ENCODE measurements at places on chromosomes 4 and X. TPM values are rescaled to one million over a fixed set of nuclear protein-coding genes. Genes with fewer than 3 reads are reported as not detected.

The GIMD1 gene
- total RNA-seq: not detected

- no peak for DNase-seq
Observed at GRCh38 chr4:54695337-54695736, 37.6 kb downstream of the KIT start.

The GPC4 gene
- 0.51 TPM for total RNA-seq

The HPGD gene
- not detected for total RNA-seq

- no peak for DNase-seq
Observed at GRCh38 chr4:108314900-108315589, 146.3 kb upstream of the LEF1 start.

The SLBP gene
- total RNA-seq: 33.9 TPM

GRCh38 chr4:28247805-28248204 is 1387.2 kb downstream of the STIM2 start:
- DNase-seq: no peak

- no peak for DNase-seq
Observed at GRCh38 chr4:182801636-182802035, 115.5 kb downstream of the DCTD start.

The TIGD4 gene
- 0.36 TPM for total RNA-seq

The CFAP47 gene
- not detected for total RNA-seq

DNA sequence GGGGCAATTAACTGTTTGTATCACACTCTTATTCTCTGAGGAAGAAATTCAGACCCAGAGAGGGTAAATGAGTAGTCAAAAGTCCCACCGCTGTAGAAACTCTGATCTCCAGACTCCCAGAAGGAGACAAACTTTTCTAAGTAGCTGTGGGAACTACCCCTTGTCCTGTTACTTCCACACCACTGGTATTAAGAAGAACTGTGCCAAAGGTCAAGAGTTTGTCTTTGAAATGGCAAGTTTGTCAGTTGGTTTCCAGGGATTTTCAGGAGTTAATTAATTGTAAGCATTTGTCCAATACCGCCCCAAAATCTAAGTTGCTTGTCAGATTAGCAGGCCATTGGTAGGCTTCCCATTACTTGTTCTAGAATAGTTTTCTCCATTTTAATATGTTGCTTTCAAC is 85.7 kb downstream of the GC start:
- no peak for DNase-seq

DNA sequence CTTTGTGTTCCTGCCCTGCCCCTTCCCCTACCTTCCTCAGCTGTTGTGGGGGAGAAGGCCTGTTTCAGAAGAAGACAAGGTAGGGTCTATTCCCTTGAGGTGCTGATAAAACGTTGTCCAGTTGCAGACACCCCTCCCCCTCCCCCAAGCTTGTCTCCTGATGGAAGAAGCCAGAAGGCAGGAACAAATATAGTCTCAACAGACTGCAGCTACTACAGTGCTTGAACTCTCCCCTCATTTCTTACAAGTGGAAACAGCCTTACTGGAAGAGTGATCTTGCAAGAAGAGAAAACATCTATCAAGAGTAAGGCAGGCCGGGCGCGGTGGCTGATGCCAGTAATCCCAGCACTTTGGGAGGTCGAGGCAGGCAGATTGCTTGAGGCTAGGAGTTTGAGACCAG is 11.0 kb upstream of the MAP7D3 start:
- DNase-seq: no peak

DNA sequence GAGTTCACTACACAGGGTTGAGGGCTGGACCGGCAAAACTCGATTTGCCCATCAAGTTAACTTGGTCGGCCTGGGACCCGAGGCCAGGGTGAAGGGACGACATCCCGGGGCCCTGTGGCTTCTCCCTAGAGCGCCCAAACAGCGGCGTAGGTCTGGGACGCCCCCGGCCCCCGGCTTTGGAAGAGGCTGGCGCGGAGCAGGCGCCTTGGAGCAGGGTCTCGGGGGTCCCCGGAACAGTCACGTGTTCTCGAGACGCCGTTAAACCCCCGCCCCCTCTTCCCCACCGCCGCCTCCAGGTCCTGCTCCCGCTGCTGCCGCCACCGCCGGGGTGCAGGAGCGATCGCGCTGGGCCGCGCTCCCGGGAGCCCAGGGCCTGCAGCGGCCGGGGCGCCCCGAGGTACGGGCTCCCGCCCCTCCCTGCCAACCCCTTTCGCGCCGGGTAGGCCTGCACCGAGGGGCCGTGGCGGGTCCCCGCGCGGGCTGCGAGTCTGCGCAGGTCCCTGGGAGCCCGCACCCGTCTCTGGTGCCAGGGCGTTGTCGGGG is at the start of gene NPY5R:
Gene NPY5R, plus strand, starts transcription at position 289 of the 543 bp plus-strand sequence. CDS start 6,382 bp downstream, outside the sequence.
- no peak for DNase-seq

The UGT2B15 gene
- total RNA-seq: not detected

All from B cell (primary cell).